ENCODE measurements at places on chromosomes 3 and 15. TPM values are rescaled to one million over a fixed set of nuclear protein-coding genes. Genes with fewer than 3 reads are reported as not detected.

Gene TUSC7
- not detected for total RNA-seq

Gene CBLB
- total RNA-seq = 7.9 TPM

Gene MORC1
- total RNA-seq = not detected

Gene TMEM212
- total RNA-seq = not detected

Gene PLSCR2
- total RNA-seq = not detected

Gene NR1I2
- total RNA-seq = under 0.01 TPM

Gene ITIH1
- not detected for total RNA-seq

Gene GOLGA8R
- 0.30 TPM for total RNA-seq

Gene CRYGS
- 0.34 TPM for total RNA-seq

Gene SAMD7
- not detected for total RNA-seq

Gene ZPLD1
- total RNA-seq = not detected

Gene BAHD1
- 7.1 TPM for total RNA-seq

Gene SERINC4
- total RNA-seq = 0.15 TPM

Gene KBTBD8
- 0.74 TPM for total RNA-seq

Gene CHRD
- total RNA-seq = 0.30 TPM

Gene DUOX1
- not detected for total RNA-seq

Gene APOD
- 1.0 TPM for total RNA-seq

Gene ARPP21
- not detected for total RNA-seq

Gene UBE2E2
- total RNA-seq = 35.0 TPM

Gene STRA6
- total RNA-seq = 0.17 TPM

Gene TRAIP
- 10.3 TPM for total RNA-seq

Gene USP3
- 27.1 TPM for total RNA-seq

Gene ITIH3
- not detected for total RNA-seq

Gene PYGO1
- 5.9 TPM for total RNA-seq

Gene COL6A5
- total RNA-seq = not detected

Gene FRMD5
- 0.84 TPM for total RNA-seq

Gene AADACL2
- not detected for total RNA-seq

Gene GP5
- total RNA-seq = not detected

Gene DISP2
- 0.30 TPM for total RNA-seq

Gene TLR9
- total RNA-seq = under 0.01 TPM

Gene DAZL
- not detected for total RNA-seq

Gene RASGRF1
- 0.50 TPM for total RNA-seq

Gene KBTBD13
- not detected for total RNA-seq

Gene ALDH1A2
- 0.84 TPM for total RNA-seq

Gene AP3B2
- total RNA-seq = 0.15 TPM

Gene HTR3E
- total RNA-seq = not detected

Gene PATL2
- total RNA-seq = not detected

Gene NEK10
- total RNA-seq = 0.34 TPM

Gene AGBL1
- not detected for total RNA-seq
